ENCODE measurements at places on chromosomes 11 and 22. TPM values are rescaled to one million over a fixed set of nuclear protein-coding genes. Genes with fewer than 3 reads are reported as not detected.

FAM111B gene
- total RNA-seq = 70.1 TPM

DNA sequence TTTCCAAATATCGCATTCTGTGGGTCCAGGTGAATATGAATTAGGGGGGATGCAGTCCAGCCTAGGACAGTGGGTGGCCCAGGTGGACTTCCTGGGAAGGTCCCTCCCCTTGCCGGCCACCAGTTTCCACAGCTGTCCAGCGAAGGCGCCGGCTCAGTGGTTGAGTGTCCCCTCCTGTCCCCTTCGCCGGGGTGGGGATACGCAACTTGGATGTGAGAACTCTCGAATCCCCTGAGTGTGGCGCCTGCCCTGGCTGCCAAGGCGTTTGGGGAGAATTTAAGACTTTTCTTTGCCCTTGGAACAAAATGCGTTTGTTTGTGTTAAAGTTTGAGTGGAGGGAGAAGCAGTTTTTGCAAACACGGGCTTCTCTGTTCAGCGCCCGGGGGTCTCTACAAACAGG, 123.7 kb downstream of the KCNQ1OT1 start:
- no peak for DNase-seq

- DNase-seq = no peak
These were observed 156.3 kb downstream of the FAT3 start for GRCh38 chr11:92380882-92381281.

KCNJ5 gene
- not detected for total RNA-seq

DNA sequence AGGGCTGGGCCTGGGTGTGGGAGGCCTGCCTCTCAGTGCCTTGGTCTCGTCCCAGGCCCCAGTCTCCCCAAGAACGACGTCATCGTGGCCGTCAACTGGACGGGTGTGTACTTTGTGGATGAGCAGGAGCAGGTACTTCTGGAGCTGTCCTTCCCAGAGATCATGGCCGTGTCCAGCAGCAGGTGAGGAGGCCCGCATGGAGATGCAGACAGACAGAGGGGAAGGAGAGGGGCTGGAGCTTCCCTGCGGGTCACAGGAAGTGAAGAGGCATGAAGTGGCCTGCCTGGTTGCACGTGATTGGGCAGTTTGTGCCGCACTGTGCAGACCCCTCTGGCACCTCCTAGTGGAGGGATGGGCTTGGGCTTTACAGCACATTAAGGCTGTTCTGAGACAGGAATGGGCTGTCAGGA, 70.4 kb downstream of the MYO7A start:
- DNase-seq = peak; percentile 66

DNA sequence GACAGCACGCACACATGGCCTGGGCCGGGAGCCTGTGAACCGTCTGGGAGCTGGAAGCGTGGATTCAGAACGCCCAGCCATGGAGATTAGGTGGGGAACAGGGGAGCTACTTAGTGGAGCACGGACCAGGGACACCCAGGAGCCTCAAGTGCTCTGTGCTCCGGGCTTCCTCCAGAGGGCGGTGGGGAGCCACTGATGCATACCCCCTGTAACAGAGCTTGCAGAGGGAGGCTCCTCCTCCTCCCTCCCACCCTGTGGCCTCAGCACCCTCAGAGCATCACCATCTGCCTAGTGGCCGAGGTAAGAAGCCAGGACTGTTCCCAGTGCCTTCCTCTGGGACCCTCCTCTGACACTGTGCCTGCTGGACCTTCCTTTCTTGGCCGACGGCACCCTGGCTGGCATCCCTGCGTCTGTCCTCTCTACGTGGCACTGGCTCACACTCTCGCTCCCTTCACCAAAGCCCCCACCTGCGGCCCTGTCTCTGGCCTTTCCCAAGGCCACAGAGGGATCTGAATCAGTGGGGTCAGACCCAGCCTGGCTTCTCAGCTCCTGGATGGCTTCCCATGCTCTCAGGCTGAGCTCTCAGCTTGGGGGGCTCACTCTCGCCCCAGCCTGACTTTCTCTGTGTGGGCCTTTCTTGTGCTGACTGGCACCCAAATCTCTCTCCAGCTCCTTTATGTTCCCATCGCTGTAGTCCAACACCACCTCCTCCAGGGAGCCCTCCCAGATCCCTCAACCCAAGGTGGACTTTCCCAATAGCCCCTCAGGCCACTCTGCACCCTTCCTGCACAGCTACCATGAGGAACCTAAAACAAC, 780.9 kb downstream of the BRD1 start:
- DNase-seq = peak; percentile 65

- DNase-seq = no peak
These were observed 19.6 kb downstream of the RHOD start for GRCh38 chr11:67076202-67076601.

GRCh38 chr11:3006505-3007260, 14.6 kb upstream of the NAP1L4 start:
- no peak for DNase-seq

GRCh38 chr11:117302228-117302627, 11.1 kb downstream of the BACE1-AS start:
- DNase-seq = no peak

DNA sequence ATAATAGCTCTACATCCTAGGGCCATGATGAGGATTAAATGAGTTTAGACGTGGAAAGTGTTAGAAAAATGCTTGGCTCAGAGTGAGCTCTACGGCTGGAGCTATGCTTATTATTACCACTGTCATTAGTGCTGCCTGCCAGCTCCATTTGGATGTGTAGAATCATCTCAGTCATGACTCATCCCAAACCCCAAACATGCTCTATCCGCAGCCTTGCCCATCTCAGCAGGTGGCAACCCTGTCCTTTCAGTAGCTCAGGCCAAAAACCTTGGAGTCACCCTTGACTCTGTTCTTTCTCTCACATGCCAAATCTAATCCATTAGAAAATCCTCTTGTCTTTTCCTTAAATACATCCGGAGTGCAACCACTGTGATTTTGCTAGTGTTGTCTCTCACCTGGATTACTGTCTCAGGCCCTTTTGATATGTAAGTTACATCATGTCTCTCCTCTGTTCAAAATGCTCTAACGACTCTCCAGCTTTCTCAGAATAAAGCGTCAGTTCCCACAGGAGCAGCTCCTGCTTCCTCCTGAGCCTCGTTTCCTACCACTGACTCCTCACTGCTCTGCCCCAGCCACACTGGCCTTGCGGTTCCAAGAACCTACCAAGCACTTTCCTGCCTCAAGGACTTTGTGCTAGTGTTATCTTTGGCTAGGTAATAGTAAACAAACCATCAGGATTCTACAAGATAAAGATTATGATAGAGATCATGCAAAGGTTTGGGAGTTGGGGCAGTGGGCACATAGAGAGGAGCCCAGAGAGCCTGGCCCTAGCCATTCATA, 10.5 kb upstream of the CHRM1 start:
- no peak for DNase-seq

DNA sequence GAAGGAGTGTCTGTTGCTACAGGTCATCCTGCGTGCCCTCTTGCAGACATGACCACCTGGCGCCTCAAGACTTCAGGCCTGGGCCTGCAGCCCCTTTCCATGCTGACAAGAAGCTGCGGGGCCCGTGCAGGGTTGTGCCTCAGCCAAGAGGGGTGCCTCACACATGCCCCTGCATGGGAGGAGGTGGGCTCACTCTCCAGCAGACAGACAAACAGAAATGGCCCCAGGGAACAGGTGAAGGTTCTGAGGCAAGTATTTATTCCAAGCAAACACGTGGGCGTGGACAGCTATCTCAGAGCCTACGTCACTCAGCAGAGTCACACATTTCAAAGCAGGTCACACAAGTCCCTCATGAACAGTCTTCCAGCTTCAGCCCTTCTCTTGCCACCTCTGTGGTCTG, 5.9 kb upstream of the SYCE3 start:
- no peak for DNase-seq

Data from activated CD4-positive, alpha-beta T cell treated with anti-CD3 and anti-CD28 coated beads, Interleukin-2, amount 10 ng/mL, durations not matched to agents 24 days and 14 days (primary cell).